ENCODE measurements at places on chromosomes 4 and X. TPM values are rescaled to one million over a fixed set of nuclear protein-coding genes. Genes with fewer than 3 reads are reported as not detected.

DNA sequence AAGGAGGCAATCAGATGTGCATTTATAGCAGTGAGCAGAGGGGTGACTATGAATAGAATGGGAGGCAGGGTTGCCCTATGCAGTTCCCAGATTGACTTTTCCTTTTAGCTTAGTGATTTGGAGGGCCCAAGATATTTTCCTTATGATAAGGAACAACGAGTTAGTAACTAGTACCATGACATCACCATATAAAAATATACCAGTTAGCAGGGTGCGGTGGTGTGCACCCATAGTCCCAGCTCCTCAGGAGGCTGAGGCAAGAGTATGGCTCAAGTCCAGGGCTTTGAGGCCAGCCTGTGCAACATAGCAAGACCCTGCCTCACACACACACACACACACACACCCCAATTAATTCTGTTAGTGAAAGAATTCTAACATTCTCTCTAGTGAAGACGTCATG lies 53.0 kb downstream of the IL13RA2 start:
- no peak for DNase-seq

DNA sequence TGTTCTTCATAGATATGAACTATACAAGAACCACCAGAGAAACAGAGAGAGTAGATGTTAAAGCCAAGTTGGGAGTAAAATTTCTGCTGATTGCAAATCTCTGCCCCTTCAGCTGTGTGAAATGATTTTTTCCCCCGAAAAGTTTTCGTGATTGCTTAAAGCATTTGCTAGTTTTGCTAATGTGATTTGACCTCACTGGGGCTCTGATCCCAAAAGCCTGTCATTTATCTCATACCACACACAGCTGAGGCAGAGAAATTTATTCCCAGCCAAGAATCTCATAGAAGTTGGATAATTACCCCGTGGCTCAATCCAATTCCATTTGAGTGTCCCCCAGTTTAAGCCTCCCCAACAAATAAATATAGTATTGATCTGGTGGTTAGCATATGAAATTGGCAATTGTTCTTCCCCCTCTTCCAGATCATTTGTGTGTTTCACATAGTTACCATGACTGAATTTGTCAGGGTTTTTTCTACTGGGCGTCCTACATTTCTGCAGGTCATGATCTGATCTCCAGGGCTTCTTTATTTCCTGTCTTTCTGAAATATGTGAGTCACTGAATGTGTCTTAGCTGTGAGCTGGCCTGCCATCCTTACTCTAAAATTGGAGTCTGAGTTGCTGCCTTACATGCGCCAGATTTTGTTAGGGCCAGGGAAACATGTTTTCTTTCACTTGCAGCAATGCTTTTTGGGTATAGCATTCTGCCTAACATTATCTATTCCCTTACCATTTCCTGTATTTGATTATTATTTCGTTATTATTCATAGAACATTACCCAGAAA lies 167.5 kb upstream of the FRMPD4 start:
- DNase-seq, result no peak

Gene NOCT
- total RNA-seq, result 14.9 TPM

- no peak for DNase-seq
Observed at GRCh38 chr4:95049551-95050233, 291.9 kb downstream of the BMPR1B start.
